ENCODE measurements at places on chromosomes 13 and 19. TPM values are rescaled to one million over a fixed set of nuclear protein-coding genes. Genes with fewer than 3 reads are reported as not detected.

The AP1M2 gene
- total RNA-seq = 2.0 TPM

The PSG4 gene
- 22.4 TPM for total RNA-seq

The HNRNPA1L2 gene
- 4.5 TPM for total RNA-seq

The WDR87 gene
- total RNA-seq = not detected

The ACER1 gene
- not detected for total RNA-seq

The NLRP5 gene
- not detected for total RNA-seq

The ZNF229 gene
- total RNA-seq = 11.3 TPM

DNA sequence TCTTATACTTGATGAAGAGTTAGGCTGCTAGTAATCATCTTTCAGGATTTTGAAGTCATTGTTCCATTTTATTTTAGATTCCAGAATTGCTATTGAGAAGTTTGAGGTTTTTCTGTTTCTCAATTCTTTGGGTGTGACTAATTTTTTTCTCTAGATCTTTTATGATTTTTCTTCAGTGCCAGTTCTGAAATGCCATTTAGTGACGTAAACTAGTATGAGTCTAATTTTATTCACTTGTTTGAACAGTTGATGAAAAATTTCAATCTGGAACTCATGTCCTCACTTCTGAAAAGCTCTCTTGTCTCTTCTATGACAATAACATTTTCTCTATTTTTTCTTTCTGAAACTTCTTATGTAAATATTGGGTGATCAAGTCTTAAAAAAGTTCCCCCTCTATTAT is 188.5 kb upstream of the HTR2A start:
- DNase-seq = no peak

DNA sequence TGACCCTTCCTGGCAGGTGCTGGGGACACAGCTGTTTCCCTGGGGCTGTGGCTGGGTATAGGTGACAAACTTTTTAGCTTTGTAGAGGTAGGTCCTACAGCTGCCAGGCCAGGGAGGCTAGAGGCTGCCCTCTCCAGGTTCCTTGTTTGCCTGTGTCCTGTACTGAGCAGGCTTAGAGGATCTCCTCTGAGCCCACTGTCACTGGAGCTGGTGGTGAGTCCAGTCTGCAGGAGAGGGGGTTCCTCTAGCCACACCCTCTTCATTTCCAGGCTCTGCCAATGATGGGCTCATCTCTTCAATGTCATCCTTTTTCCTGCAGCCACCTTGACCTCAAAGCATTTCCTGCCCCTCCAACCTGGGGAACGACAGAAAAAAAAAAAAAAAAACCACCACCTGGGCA is 12.6 kb upstream of the RAB11B start:
- DNase-seq = no peak

DNA sequence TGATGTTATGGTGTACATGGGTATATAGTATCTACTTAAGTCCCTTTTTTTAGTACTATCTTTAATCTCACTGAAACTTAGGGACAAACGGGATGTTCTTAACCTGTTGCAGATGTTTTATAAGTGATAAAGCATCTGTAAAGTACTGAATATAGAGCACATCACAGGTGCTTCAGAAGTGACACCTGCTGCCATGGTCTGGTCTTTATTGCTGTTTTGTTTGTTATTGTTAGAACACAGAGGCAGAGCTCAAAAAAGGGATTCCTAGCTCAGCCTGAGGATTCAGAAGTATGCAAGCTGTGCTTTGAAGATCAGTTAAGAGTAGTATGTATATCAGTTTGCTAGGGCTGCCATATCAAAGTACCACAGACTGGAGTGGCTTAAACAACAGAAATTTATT is 219.5 kb downstream of the DCT start:
- DNase-seq = no peak

DNA sequence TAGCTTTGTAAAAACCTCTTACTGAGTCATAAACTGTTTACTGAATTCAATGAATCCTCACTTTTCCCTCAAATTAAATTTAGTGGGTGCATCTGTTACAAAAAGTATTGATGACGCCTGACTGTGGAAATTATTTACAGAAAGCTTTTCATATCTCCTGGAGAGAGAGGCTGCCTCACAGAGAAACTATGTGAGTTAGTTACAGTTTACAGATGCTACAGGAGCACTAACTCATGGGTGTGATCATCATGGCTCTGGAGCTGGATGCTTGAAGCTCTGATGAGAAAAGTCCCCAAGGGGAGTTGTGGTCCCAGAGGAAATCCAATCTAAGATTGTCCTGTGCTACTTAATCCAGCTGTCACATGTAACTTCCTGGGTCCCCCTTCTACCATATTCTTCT is 590.8 kb downstream of the LMO7 start:
- DNase-seq = no peak

- no peak for DNase-seq
Observed at GRCh38 chr19:39481676-39482075, 1.0 kb downstream of the TIMM50 start.

GRCh38 chr19:48740164-48740972 is at the start of gene RASIP1:
Gene RASIP1, minus strand, starts transcription at chr19:48740610. Its CDS starts 328 bp downstream, at chr19:48740282.
- no peak for DNase-seq

DNA sequence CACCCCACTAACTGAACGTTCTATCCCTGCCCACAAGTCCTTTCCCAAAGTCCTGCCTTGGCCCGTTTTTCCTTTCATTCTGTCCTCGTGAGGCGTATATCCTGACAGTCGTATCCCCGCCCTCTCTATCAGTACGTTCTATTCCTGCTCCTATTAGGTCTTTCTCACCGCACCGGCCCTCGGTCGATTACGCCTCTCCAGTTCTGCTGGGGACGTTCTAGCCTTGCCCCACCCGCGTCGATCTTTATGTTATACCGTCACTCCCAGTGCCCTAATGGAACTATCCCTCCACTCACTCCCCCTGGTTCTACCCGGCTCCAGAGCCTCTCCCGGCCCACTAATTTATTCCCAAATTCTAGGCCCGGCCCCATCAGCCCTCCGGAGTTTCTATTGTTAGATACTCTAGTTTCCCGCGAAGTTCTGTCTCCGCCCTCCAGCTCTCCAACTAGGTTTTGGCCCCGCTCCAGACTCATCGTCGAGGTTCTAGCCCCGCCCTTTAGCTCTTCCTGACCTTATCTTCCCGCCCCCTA is 2.0 kb downstream of the PLAUR start:
- peak; percentile 3 for DNase-seq

DNA sequence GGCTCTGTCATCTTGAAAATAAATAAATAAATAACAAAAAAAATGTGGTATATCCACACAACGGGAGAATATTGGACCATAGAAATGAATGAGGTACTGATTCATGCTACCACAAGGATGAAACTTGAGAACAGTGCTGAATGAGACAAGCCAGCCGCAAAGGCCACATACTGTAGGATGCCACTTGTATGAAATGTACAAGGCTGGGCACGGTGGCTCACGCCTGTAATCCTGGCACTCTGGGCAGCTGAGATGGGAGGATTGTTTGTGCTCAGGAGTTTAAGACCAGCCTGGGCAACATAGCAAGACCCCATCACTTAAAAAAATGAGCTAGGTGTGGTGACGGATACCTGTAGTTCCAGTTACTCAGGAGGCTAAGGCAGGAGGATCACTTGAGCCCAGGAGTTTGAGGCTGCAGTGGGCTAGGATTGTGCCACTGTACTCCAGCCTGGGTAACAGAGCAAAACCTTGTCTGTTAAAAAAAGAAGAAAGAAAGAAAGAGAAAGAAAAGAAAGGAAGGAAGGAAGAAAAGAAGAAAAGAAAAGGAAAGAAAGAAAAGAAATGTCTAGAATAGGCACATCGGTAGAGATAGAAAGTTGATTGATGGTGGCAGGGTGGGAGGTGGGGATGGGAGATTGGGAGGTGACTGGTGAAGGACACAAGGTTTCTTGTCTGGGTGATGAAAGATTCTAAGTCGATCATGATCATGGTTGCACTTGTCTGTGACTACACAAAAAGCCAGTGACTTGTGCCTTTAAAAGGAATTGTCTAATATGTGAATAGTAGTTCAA is 20.3 kb downstream of the HPN start:
- DNase-seq = no peak

- DNase-seq = no peak
Observed at GRCh38 chr19:24069905-24070657, 16.9 kb upstream of the ZNF254 start.

GRCh38 chr19:566403-566802 is 6.0 kb upstream of the BSG start:
- DNase-seq = no peak

DNA sequence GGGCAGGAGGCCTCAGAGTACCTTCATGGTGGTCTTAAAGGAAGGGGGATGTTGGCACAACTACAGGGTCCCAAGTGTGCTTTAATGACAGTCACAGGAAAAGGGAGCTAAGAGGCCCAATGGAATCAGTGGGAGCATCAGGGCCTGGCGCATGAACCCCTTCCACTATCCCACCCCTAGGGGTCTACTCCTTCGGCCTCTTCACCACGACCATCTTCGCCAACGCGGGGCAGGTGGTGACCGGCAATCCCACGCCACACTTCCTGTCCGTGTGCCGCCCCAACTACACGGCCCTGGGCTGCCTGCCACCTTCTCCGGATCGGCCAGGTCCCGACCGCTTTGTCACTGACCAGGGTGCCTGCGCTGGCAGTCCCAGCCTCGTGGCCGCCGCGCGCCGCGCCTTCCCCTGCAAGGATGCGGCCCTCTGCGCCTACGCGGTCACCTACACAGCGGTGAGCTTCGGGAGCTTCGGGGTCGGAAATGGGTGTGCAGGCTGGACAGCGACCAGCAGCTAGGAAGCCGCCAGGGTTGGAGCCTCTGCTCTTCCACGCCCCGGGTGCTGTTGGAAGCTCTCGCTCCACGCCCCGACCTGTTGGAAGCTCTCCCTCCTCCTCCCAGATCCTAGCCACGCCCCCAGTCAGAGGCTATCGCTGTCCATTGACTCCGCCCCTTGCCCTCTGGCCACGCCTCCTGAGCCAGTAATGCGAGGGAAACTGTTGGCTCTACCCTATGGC is 6.0 kb downstream of the PLPPR2 start:
- peak; percentile 34 for DNase-seq

DNA sequence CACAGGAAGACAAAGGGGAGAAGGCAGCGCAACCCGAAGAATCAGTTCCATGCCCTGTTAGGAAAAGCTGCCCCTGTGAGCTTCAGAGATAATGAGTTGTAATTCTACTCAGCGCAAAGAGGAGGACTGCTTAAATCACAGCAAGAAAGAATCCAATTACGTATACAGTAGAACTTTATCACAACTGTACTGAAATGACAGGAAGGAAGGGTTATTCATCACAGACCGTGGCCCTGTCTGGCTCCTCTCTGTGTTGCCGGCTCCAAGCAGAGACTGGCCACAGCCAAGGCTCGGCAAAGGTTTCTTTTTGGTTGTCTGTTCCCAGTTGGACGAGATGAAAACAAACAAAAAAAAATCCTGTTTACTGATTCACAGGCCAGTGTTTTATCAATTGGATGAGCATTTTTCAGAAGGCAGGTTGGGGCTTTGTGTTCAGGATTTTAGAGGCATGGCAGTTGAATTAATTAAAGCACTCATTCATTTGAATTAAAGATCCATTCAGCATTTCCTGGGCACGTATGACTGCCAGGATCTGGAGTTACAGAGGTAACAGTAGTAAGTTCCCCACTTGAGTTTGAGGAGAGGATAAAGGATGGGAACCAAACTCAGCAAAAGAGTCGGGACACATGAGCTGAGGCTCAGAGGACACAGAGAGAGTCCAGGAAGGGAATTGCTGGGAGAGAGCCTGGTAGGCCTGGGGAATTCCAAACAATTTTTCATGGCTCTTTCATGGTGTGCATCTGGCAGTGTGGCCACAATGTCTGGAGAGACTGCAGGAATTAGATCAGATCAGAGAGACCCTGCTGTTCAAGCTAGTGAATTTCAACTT is 341.0 kb downstream of the DNAJC15 start:
- DNase-seq = peak; percentile 7

DNA sequence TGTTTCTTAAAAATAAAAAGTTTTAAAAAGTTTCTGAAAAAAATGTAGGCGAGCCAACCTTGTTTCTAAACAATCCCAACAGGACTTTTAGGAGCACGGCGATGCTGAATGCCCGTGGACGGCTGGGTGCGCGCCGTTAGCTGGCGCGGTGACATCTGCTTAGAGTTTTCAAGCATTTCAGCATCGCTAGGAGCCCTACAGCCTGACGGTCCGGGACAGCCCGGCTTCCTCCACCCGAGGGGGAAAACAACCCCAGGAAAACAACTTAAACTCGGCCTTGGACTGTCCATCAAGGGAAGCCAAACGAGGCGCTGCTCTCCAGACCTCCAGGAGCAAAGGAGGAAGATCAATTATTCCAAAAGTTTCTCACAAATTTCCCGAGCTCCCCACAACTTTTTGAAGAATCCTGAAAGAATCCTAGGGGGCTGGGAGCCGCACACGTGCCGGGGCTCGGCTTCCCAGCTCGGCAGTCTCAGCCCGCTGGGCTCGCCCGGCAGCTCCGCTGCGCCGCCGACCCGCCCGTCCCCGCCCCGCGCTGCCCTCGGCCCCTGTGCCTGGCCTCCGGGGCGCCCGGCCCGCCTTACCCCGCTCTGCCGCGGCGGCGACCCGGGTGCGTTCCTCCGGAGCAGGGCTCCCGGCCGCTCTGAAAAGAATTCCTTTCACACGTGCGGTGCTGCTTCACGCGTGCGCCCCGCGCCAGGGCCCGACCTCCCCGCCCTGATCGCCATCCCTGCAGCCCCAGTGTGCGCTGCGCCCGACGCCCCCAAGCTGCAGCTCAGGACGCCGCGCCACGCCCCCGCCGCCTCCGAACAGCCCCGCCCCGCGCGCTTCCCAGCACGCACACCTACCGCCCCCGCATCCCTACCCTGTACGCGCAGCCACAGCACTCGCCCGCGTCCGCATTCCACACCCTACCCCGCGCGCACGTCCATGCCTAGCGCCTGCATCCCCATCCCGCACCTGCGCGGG is at the start of gene GJA3:
TSS of gene GJA3 (minus strand) at position 747 of the 969 bp plus-strand sequence. CDS start 17,764 bp downstream, outside the sequence.
- no peak for DNase-seq

Data from renal cortical epithelial cell (primary cell).